ENCODE measurements at places on chromosomes 1 and 21.
A peak's percentile ranks its signal among the peaks of the same experiment; 100 is the strongest.

DNA sequence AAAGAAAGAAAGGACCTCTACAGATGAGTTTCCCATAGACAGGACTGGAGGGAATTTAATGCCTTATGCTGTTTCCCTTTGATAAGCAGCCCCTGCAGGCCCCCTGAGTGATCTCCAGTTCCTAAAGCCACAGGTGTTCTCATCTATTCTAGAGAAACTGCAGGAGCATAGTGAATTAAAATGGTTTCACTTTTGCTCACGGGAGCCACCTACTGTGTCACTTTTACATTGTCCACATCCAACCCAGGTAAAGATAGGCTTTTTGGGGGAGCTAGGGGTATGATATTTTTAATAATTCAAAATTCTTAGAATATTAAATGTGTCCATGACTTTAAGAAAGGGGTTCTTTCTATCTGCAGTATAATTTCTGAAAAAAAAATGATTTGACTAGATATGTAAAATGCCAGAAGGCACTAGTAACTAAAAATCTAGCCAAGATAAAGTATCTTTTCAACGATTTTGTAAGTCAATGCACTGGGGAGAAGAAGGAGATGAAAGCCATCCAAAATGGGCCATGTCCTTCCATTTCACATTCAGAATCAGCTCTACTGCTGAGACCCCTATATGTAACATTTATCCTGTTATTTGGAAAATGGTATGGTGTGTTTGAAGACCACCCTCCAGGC lies 267.3 kb upstream of the DUSP10 start:
- DNase-seq, result peak; percentile 28

- DNase-seq, result no peak
Measured at GRCh38 chr1:51675177-51675780, 58.4 kb downstream of the OSBPL9 start.

GRCh38 chr1:24996456-24996855 lies 66.4 kb upstream of the RUNX3 start:
- DNase-seq, result no peak

DNA sequence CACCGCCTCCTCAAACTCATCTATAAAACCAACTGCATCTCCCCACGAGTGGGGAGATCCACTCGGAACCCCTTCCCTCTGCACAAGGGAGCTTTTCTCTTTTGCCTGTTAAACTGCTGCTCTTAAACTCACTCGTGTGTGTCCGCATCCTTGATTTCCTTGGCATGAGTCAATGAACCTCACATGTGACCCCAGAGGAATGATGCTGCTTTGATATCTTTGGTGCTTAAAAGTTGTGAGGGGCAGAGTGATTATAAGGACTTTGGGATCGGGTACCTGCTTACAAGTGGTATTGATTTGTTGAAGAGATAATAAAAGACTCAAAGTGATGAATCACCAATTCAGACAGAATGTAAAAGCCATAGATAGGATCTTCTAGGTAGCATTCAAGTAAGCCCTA lies 125.3 kb downstream of the GREM2 start:
- no peak for DNase-seq

DNA sequence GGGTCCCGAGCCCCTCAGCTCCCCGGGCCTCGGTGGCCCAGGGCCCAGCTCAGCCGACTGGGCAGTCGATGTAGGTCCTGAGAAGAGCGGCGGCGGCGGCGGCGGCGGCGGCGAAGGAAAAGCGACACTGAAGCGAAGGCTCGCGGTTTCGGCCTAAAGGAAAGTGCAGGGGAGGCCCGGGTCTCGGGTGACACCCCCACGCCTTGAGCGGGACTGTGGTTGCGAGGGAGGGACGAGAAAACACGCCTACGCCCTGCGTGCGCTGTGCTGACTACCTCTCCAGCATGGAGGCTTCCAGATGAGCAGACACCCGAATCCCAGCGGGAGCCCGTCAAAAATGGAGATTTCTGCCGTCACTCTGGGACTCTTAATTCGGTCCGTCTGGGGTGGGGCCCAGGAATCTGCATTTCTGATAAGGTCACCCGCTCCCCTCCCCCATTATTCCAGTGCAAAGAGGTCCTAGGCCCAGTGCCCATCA lies 31.2 kb downstream of the DNTTIP2 start:
- peak; percentile 42 for DNase-seq

- DNase-seq, result no peak
Measured at GRCh38 chr21:39020751-39021477, 162.3 kb downstream of the PSMG1 start.

DNA sequence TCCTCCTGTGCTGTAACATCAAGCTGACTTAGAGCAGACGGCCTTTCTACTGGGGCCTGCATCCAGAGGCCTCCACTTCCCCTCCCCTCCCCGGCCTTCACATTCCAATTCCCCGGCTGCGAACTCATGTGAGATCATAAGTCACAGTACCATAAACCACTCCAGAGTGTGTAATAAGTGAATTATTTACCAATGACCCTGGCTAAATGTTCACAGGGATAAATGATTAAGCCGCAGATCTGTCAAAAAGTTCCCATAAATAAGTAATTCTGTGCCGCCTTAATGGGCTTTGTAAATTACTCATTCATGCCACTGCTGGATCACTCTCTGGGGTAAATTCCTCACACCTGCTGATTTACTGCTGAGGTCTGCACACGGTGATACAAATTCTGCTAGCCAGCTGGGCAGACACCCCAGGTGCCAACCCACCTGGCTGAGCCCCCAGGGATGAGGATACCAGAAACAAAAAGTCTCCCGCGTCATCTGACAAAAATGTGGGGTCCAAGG lies 27.4 kb upstream of the KIRREL1 start:
- DNase-seq, result no peak

- DNase-seq, result no peak
Measured at GRCh38 chr1:15883326-15883725, 35.8 kb downstream of the SPEN start.

DNA sequence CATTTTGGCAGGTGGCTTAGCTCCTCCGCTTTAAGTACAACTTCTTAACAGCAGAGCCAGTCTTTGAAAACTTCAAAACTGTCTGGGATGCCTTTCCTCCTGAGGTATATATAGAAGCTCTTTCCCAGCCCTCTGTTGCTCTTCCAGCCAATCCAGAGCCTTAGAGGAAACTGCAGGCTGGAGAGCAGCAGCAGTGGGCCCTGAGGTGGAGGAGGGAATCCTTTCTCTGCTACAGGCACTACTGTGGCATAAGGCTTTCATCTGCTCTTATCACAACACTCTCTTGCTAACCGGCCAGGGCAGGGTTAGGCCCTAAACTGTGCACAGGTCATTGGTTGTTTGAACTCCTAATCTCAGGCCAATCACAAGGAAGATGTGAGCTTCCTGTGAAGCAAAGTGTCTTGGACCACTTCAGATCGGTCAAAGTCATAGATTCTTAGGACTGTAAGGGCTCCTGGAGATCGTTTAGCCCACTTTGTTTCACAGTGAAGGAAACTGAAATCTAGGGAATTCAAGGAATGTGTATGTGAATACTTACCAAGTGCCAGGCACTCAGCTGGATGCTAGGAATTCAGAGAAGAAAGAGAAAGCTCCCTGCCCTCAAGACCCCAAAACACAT lies at the start of gene RGS5:
TSS of gene RGS5 (minus strand) at position 84 of the 619 bp plus-strand sequence. CDS start at position 3, 81 bp downstream.
- DNase-seq, result no peak

- DNase-seq, result no peak
Measured at GRCh38 chr1:53605181-53605580, 133.8 kb downstream of the GLIS1 start.

- DNase-seq, result no peak
Measured at GRCh38 chr1:15583016-15583706, 1.7 kb downstream of the AGMAT start.

- no peak for DNase-seq
Measured at GRCh38 chr1:100955322-100955721, 59.4 kb downstream of the SLC30A7 start.

Data from GM10248 (cell line).